ENCODE measurements at places on chromosomes 13 and 19.

- DNase-seq = no peak
These were observed 12.6 kb upstream of the OLFM4 start for GRCh38 chr13:53015971-53016370.

DNA sequence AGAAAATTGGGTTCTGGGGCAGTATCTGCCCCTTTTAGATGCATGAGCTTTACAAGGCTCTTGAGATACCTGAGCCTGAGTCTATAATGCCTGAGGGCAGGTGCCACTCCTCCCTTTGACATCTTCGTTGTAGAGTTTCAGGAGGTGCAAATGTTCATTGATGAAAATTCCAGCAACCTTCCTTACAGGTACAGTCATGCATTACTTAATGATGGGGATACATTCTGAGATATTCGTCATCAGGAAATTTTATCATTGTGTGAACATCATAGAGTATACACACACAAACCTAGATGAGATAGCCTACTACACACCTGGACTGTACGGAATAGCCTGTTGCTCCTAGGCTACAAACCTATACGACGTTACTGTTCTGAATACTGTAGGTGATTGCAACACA lies 310.0 kb downstream of the SHISA2 start:
- DNase-seq = no peak

- no peak for DNase-seq
These were observed 1.4 kb downstream of the RNF126 start for GRCh38 chr19:661427-662196.

- DNase-seq = peak; percentile 98
These were observed 2.1 kb downstream of the CILP2 start for GRCh38 chr19:19540064-19540714.

DNA sequence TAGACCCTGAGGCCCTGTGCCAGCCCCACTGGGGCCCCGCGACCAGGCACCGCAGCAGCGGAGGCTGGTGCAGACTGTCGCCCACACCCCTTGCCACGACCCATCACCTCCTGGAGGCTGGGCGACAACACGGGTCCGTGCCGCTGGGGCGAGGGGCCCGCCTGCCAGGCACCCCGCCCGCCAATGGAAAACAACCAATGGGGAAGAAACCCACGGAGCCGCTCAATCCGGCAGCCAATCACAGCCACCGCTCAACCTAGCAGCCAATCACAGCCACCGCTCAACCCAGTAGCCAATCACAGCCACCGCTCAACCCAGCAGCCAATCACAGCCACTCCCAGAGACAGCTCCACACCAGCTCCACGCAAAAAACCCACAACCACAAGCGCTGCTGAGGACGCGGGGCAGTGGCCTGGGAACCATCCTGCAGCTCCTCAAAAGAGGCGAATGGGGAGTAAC lies 29.7 kb downstream of the GPX4 start:
- DNase-seq = peak; percentile 74

DNA sequence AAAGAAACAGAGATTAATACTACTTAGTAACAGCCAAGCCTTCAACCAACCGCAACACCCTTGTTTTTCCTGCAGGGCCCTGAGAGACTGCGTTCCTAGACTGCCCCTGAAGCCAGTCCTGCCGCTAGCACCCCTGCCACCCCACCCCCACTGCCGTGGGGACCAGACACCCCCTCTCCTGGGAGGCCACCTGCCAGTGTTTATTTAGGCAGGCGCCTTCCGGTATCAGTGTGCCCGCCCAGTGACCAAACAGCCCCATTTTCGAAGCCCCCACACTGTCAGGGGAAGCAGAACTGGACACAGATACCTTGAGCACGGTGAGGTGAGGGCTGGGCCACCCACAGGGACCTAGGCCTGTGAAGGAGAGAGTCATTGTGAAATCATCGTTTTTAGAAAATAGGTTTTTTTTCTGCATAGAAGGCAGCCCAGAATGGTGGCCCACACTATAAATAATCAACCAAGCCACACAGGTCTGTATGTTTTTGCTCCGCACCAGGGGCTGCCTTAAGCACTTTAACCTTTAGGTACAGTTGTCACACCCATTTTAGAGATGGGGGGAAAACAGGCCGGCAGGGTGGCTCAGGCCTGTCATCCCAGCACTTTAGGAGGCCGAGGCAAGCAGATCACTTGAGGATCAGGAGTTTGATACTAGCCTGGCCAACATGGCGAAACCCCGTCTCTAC lies 3.5 kb upstream of the TLE5 start:
- DNase-seq = no peak

DNA sequence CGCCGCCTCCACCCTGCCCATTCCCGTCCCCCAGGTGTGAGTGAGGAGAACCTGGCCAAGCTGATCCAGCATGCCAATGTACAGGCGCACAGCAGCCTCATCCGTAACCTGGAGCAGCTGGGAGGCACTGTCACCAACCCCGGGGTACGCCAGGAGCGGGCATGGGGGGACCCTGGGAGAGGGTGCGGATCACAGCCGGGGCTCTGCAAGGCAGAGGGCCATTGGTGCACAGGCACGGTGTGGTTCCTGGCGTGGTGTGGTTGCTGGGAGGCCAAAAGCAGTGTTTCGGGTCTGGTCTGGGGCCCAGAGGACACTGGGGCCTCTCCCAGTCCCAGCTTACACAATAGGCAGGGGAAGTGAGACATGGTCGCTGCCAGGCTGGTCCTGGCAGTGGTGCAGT lies 8.3 kb downstream of the STXBP2 start:
- no peak for DNase-seq

GRCh38 chr13:96982672-96983071 lies 11.6 kb downstream of the OXGR1 start:
- no peak for DNase-seq

DNA sequence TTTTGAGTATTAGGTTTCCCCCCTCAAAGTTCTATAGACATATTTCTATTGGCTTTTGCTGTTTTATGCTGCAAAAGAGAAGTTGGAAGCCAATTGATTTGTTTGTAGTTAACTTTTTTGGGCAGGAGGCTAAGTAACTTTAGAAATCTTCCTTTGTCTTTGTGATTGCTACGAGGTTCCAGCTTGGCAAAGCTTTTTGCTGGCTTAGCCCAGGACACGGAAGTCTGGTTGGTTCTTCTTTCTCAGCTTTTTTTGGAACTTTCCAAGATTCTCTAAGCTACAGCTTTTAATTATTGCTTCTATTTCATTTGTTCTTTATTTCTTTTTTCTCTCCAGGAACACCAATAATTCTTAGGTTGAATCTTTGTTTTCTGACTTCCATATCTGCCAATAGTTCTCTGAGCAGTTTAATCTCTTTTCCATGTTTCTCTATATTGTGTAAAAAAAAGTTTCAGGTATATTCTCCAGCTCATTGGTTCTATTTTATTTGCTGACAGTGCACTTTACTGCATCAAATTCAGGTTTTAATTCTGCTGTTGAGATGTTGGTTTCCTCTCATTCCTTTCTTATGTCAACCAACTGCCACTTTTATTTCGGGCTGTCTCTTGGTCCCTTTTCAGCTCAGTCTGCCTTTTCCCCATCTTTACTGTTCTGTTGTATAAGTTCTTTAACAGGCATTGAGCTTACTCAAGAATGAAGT lies 27.8 kb downstream of the MBNL2 start:
- DNase-seq = no peak

- no peak for DNase-seq
These were observed 3.2 kb upstream of the PLPP2 start for GRCh38 chr19:294341-294945.
